ENCODE measurements at places on chromosomes 1 and 21. TPM values are rescaled to one million over a fixed set of nuclear protein-coding genes. Genes with fewer than 3 reads are reported as not detected.
A peak's percentile ranks its signal among the peaks of the same experiment; 100 is the strongest.

- DNase-seq = no peak
Measured at GRCh38 chr1:204336421-204337035, 23.2 kb downstream of the PLEKHA6 start.

DNA sequence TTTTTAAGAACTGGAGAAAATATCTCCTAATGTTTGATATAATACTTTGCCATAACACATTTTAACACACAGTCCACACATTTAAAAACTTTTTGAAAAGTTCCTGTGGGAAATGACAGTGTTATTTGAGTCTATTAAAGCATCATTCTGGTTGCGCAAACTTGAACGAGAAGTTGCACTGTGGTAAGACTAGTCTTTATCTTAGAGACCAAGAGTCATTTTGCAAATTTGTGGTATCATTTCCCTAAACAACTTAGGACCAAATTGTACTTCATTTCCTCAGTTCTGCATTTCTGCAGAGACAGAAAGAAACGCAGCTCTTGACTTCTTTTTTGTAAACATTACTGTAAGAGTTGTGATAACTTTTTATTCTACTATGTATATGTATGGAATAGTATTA, at the start of gene RGS18:
Gene RGS18 (plus strand): TSS at position 282 of the 400 bp plus-strand sequence. CDS start 176 bp downstream, outside the sequence.
- no peak for DNase-seq

DNA sequence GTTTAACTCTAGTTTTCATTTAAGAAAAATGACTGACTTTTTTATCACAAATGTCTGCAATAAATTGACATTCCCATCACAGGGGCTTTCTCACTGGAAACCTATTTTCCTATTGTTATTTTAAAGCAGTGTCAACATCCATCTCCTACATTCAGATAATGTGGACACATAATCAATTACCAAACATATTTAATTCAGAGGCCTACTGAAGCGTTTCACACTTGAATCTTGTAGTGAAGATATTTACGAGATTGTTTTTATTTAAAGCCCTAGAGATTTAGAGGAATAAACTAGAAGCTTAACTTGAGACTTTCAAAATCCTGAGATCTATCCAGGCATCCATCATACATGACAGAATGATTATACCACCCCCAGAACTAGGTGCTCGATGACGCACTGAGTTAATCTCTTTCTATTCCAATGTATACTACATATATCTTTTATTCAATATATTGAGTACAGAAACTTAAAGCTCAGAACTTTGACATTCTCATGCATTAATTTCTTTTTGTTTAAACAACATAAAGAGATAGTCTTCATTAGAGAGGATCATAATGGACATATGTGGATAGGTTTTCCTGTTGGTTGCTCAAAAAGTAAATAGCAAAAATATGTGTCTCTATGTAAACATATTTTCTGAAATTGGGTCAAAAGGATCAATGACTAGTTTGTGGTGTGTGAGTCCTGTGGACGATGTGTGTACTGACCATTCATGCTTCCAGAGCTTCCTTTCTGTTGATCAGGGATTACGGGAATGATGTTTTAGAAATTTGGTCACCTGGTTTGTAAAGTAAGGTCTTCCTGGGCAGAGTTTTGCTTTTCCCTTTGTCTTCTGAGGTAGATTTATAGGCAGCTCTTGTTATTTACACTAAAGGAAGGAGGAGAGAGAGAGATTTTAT, 171.5 kb upstream of the HMCN1 start:
- no peak for DNase-seq

- no peak for DNase-seq
Measured at GRCh38 chr1:98104289-98104688, 183.5 kb upstream of the DPYD start.

DNA sequence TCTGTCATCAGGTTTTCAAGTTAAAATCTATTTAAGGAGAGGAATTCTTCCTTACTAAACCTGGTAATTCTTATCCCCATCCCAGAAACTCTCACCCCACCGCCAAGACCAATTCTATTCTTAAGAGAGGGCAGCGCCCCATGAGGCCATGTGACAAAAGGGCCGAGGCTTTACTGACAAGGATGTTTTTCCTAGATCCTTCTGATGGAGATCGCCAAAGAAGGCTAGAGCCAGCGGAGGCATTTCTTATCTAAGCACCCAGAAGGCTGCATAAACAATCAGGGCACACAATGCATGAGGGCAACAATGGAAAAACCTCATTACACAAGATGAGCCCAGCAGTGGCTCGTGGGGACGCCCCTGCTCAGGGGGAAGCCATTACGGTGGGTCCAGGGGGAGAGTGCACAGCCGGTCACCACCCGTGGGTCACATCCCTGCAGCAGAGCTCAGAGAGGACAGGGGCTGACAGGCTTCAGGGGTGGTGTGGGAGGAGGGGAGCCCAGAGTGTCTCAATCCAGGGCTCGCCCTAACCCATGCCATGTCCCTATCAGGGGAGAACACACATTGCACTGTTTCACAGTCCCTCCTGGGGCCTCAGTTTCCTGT, 88.7 kb downstream of the ITPKB start:
- DNase-seq = peak; percentile 62

GRCh38 chr1:112807999-112808398, 92.9 kb upstream of the PPM1J start:
- DNase-seq = no peak

GRCh38 chr21:35948982-35949381, 111.3 kb downstream of the SETD4 start:
- DNase-seq = no peak

- no peak for DNase-seq
Measured at GRCh38 chr1:25893116-25893515, 13.1 kb downstream of the STMN1 start.

DNA sequence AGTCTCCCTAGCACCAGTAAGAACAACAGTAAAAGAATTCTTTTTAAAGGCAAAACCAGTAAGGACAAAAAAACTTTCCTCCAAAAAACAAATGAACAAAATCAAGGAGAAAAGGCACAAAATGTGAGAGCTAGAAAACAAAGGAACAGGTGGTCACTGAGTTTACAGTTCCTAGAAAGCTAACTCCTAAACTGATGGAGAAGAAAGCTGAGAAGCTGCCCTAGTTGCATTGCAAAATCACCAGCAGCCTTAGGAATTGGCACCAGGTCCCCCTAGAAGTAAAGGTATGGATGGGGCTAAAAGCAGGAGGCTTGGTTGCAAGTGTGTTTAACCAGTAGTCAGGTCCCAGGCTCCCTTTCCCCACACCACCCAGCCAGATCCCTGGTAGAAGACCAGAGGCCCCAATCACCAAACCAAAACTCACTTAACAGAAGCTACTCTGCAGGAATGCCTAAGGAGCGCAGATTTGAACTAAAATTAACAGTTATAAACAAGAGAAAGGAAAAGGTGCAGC, 47.6 kb downstream of the RAB3GAP2 start:
- no peak for DNase-seq

DNA sequence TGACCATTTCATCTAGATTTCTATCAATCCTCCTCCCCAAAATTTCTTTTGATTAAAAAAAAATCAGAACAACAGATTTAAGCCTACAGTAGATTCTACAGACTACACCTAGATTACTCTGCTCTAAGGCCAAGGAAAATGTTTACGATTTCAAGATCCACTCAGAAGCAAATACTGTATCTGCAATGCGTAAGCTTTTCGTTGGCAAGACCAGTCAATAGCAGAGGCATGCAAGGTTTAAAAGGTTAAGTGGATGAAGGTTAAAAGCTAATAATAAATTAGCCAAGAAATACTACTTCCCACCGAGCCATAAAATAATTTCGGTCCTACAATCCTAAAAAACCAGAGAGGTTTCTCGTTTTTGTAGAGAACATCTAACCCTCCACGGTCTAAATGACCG, 1.3 kb downstream of the CLSTN1 start:
- DNase-seq = no peak

- DNase-seq = no peak
Measured at GRCh38 chr1:66251546-66251945, 282.4 kb upstream of the SGIP1 start.

GRCh38 chr1:208142590-208143382, 101.4 kb downstream of the PLXNA2 start:
- no peak for DNase-seq

DNA sequence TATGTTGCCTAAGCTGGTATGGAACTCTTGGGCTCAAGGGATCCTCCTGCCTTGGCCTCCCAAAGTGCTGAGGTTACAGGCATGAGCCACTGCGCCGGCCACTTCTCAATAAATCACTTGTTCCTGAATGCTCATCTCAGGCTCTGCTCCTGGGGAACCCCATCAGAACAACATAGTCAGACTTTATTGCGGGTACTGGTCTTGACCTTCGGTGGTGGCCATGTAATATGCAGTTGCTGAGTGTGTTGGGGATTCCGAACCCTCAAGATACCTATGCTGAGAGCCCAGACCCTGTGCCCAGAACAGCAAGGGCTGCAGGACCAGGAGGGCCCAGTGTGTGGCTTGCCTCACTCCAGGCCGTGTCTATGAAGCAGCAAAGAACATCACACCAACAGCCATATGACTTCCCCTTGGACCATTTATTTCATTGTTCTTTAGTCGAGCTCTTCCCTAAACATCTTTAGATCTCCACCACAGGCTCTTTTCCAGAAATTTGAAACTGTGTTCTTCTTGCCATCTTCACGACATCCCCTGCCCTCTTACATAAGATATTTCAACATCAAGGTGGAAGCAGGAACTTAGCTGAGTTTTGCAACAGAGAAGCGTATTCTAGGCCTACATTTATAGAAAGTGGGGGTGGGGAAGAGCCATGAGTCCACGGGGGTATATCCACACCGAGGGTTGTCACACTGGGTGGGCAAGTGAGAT, 12.7 kb upstream of the SDHB start:
- no peak for DNase-seq

- no peak for DNase-seq
Measured at GRCh38 chr1:85947186-85947585, 209.4 kb downstream of the COL24A1 start.

DNA sequence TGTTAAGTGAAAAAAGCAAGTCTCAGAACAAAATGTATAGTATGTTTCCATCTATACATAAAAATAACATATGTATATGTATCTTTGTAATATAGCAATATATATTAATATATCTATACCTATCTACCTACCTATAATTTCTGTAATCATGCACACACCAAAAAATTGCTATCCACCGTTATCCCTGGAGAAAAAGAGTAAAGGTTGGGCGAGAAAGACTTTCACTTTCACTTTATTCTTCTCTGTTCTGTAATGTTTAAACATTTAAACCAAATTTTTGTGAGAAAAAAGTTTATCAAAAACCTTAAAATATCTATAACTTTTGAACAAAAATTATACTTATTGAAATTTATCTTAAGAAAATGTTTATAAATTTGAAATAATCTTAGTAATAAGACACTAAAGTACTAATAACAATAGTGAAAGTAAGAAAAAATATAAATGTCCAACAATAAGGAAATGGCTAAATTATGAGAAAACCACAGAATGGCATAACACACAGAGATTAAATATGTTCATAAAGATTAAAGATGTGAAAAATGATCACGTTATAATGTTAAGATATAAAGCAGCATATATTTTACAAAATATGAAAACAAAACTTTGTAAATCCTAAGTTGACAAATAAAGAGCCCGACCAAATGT, 74.0 kb upstream of the LRRC53 start:
- no peak for DNase-seq

- DNase-seq = no peak
Measured at GRCh38 chr21:33033094-33033951, 7.6 kb downstream of the OLIG2 start.

DNA sequence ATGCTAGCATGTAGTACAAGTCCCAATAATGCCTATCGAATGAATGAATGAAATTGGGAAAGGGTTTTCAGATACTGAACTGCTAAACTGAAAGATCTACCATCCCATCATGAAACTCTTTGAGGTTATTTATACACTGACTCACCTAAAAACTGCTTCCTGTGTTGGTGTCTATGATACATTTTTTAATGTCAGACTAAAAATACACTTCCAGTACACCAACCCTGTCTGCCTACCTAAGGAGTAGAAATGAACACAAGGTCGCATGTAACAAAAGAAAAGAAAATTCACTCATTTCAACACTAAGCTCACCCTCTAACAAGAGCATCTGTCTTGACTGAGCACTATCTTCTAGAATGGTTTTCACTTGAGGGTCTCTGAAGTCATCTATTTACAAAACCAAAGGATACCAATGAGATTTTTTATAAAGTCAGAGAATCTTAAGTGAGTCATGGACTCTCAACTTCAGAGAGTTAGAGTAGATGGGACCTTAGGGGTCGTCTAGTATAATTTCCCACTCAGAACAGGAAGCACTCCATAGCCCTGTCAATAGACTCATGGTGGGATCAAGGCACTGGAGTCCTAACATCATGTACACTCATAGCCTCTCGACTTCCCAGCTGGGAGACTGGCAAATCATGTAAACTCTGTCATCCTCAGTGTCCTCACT, 53.4 kb downstream of the WLS start:
- DNase-seq = no peak

GRCh38 chr1:34582356-34582755, 172.5 kb upstream of the GJB5 start:
- no peak for DNase-seq

Gene KIF26B
- 0.25 TPM for total RNA-seq

Gene C4BPA
- 0.14 TPM for total RNA-seq

Gene NOS1AP
- total RNA-seq = 4.4 TPM

Gene JAK1
- total RNA-seq = 76.6 TPM

Gene AADACL3
- total RNA-seq = not detected
